Esophagus squamous epithelium (tissue), 5 donors: ENCODE measurements at places on chromosomes 7 and 10.

- DNase-seq = no peak
Measured at GRCh38 chr7:132349075-132349474, 227.2 kb downstream of the PLXNA4 start.

DNA sequence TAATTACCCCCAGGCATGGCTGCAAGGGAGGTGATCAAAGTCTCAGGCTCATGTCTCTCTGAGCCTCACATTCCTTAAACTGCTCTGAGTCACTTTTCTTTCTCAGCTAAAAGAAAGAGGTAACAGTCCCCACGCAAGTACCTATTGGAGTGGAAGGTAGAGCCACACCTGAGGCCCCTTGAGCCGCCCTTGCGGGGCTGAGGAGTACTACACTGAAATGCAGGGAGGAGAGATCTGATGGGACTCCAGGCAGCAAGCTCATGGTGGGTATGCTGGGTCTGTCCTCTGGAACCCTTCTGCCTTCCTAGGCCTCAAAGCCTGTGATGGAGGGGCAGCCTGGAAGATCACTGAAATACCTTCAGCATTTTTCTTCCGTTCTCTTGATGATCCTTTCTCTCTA is 960.0 kb downstream of the DNAJB9 start:
- no peak for DNase-seq

- no peak for DNase-seq
Measured at GRCh38 chr7:133303931-133304330, 51.1 kb downstream of the EXOC4 start.

GRCh38 chr7:125930848-125931247 is 1001.2 kb upstream of the POT1 start:
- DNase-seq = no peak

GRCh38 chr7:34332006-34332405 is 326.0 kb upstream of the NPSR1 start:
- no peak for DNase-seq

GRCh38 chr7:51134013-51134441 is 182.6 kb downstream of the COBL start:
- DNase-seq = no peak

DNA sequence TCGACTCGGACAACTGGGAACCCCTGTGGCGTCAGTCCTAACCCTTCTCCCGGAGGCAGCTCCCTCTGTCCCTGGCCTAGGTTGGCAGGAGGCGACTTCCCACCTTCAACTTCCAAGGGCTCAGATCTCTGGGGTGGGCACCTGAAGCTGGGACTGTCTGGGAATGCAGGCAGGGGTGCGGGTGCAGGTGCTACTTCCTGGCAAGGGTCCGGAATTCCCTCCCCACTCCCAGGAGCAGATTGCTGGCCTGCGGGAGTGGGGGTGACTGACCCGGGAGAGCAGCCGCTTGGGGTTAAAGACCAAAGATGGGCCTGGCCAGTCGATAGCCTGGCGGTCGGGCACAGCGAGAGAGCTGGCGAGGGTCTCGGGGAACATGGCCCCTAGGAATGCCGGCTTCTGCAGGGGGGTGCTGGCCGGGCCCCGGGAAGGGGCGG is 387 bp downstream of the EPHA1 start:
- DNase-seq = no peak

- DNase-seq = no peak
Measured at GRCh38 chr10:28400681-28401080, 97.8 kb upstream of the MPP7 start.

- no peak for DNase-seq
Measured at GRCh38 chr7:99639267-99639666, 22.5 kb downstream of the ZSCAN25 start.

- DNase-seq = no peak
Measured at GRCh38 chr7:2544541-2545188, 10.7 kb downstream of the BRAT1 start.

GRCh38 chr7:156104501-156105336 is 292.5 kb upstream of the SHH start:
- no peak for DNase-seq

DNA sequence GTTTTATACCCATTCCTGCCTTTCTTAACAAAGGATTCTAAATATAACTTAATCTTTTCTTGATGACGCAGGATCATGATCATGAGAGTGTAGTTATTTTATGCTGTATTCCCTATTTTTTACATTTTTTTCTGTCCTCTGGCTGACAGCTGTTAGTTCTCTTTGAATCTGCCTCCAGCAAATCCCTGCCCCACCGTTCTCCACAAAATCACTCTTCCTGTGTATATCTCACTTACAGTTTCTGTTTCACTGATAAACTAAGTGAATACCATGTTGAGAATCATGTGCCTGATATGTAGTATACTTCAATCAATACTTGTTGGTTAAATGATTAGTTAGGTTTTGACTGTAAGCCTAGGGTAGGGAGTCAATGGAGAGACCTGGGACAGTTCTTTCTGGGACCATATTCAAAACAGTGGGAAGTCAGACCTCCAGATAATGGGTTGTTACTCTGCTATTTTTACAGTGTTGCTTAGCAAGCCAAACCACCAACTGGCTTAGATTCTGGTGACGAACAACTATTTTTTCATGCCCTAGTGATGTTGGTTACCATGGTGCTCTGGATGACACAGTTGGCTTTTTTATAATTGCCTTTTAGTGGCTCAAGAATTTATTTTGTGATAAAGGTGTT is 12.8 kb downstream of the CNNM1 start:
- DNase-seq = no peak

GRCh38 chr10:61815496-61815895 is 86.0 kb upstream of the ARID5B start:
- no peak for DNase-seq

DNA sequence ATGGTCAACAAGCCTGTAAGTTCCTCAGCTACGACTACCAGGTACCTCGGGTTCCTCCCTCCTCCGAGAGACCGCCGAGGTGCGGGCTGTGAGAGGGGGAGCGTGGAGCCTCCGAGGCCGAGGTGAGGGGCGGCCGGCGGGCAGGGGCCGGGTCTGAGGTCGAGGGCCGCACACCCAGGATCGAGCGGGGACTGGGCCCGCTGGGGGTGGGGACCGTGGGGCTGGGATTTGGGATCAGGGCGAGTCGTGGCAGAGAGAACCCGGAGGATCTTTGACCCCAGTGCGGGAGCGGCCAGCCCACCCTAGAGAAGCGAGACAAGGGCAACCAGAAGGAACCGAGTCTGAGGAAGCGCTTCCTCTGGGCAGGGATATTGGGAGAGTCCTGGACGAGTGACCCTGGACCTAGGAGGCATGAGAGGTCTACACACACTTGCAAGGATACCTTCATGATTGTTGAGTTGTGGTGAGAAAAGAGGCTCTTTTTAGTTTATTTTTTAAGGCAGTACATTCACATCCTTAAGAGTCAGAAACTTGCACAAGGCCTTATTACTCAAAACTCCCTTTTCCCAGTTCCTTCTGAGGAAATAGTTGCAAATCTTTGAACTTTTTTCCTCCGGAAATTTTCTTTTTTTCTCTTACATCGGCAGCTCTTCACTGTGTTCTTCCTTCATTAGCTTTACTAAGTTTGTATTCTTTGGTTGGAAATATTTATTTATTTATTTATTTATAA is 395 bp downstream of the ZNF487 start:
- DNase-seq = no peak

GRCh38 chr10:70886921-70887665 is 1.3 kb downstream of the PCBD1 start:
- DNase-seq = no peak

DNA sequence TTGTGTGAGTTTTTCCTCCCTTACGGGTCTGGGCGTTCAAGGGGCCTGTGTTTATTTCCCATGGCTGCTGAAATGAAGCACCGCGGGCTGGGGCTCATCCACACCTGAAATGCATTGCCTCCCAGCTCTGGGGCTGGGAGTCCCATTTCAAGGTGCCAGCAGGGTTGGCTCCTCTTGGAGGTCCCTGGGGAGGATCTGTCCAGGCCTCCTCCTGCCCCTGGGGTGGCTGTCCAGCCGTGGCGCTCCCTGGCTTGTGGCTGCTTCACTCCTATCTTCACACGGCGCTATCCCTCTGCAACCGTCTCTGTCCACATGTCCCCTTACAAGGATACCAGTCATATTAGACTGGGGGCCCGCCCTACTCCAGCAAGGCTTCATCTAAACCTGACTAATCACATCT is 41.1 kb upstream of the CNPY1 start:
- no peak for DNase-seq

DNA sequence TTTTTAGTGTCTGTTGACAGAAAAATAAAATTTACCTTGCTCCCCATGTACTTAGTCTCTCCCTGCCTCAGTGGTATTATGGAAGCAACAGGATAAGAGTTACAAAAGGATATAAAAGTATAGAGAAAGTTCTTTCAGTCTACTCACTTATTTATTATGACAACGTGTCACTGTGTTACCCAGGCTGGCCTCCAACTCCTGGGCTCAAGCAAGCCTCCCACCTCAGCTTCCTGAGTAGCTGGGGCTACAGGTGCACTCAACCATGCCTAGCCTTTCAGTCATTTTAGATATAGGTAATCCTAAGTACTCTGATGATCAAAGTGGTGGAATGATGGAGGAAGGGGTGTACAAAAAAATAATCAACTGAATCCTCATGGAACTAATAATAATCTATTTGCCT is 215.2 kb upstream of the MKLN1 start:
- DNase-seq = no peak

GRCh38 chr7:37570145-37570544 is 113.4 kb upstream of the GPR141 start:
- no peak for DNase-seq

GRCh38 chr10:72295330-72295910 is 21.7 kb downstream of the DDIT4 start:
- no peak for DNase-seq

GRCh38 chr7:143345428-143345900 is 17.0 kb downstream of the FAM131B start:
- DNase-seq = no peak

- no peak for DNase-seq
Measured at GRCh38 chr7:9242636-9243035, 809.2 kb downstream of the NXPH1 start.
